ENCODE measurements at places on chromosomes 7 and 10.

- no peak for DNase-seq
Measured at GRCh38 chr10:131688304-131688703, 212.5 kb upstream of the PPP2R2D start.

- no peak for DNase-seq
Measured at GRCh38 chr10:30184397-30185033, 125.1 kb upstream of the JCAD start.

DNA sequence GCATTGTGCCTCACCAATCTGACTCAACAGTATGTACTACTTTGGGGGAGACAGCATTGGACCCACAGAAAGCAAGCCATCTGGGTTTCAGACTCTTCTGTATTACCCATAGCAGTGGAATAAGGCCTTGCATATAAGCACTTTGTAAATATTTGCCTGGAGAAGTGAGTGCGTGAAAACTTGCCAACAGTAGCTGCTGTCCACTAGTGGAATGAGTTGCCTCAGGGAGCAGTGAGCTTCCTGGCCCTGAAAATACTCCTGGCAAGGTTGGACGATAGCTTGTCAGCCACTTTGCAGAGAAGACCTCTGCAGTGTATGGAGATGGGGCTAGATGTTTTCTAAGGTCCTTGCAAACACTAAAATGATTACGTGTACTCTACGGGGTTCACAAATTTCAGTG lies 21.6 kb downstream of the GARS1 start:
- DNase-seq = no peak

DNA sequence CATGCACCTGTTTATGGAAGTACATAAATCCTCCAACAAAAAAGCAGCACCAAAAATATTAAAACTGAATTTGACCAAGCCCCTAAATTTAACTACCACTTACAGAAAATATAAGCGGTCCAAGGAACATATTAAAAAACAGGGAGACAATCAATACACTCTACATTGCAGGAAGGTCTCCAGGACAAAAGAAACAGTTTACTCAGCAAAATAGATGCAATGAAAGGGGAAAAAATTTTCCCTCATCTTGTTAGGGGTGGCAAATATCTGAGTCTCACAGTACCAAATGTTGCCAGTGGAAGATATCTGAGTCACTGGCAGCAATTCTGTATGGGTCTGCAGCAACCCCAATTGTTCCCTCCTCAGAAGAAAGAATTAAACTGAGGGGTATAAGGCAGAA lies 50.4 kb downstream of the NAMPT start:
- no peak for DNase-seq

DNA sequence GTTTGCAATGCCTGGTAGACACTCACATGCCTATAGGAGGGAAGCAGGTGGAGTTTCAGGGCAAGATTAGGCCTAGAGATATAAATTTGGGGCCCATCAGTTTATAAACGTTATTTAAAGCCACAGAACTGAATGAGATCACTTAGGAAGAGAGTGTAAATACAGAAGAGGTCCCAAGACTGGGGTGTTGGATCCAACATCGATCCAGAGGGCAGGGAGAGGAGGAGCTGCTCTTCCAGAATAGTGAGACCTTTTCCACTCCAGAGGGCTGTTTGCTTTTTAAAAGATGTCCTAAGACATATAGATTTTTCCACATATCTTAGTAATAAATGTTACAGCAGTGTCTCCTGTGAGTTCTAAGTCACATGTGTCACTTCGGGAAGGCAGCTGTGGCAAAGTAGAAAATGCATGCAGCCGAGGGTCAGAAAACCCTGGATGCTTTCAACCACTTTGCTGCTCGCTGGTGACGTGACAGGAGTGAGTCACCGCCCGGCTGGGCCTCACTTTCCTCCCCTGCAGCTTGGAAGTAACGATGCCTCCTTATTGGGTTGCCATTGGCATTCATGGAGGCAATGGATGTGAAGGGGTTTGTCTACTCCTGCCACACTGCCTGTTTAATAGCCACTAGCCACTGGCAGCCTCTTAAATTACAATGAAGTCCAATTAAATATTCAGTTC lies 95.4 kb downstream of the TRIL start:
- no peak for DNase-seq

- no peak for DNase-seq
Measured at GRCh38 chr7:73423519-73424488, 9.8 kb upstream of the FZD9 start.

GRCh38 chr7:74505471-74506324 lies 52.0 kb downstream of the GTF2IRD1 start:
- DNase-seq = no peak

DNA sequence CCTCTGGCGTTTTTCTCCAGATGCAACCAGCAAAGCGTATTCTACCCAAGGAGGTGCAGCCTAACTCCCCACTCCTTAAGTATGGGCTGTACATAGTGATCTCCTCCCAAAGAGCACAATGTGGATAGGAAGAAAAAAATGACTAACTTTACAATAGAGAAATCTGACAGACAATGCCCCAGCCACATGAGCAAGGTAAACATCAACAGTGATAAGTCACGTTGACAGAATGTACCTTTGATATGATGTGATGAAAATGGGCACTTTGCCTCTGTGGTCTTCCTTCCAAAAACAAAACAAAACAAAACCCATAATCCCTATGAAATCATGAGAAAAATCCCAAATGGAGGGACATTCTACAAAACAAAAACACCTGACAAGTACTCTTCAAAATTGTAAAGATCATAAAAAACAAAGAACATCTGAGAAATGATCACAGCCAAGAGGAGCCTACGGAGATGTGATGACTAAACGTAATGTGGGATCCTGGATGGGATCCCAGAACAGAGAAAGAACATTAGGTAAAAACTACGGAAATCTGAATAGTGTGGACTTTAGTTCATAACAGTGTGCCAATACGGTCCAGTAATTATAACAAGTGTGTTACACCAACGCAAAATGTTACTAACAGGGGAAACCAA lies 50.6 kb downstream of the ABLIM1 start:
- DNase-seq = no peak

- DNase-seq = no peak
Measured at GRCh38 chr10:6135039-6135438, 46.2 kb downstream of the RBM17 start.

GRCh38 chr10:37803269-37803668 lies 54.1 kb downstream of the ZNF248 start:
- DNase-seq = no peak

DNA sequence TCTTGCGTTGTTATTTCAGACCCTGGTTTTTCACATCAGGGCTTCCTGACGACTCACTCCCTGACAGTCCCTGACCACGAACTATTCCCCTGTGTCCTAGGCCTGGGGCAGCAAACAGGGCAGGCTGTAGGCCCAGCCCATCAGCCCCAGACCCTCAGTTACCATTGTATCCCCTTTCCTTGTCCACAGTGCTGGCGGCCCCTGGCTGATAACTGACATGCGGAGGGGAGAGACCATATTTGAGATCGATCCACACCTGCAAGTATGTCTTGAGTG lies 50.5 kb upstream of the TRIM8 start:
- no peak for DNase-seq

- DNase-seq = no peak
Measured at GRCh38 chr7:44084701-44085100, 2.4 kb upstream of the POLM start.

GRCh38 chr10:81872206-81872862 lies 2.7 kb upstream of the NRG3 start:
- DNase-seq = no peak

- no peak for DNase-seq
Measured at GRCh38 chr7:2610898-2611297, 20.9 kb upstream of the TTYH3 start.

DNA sequence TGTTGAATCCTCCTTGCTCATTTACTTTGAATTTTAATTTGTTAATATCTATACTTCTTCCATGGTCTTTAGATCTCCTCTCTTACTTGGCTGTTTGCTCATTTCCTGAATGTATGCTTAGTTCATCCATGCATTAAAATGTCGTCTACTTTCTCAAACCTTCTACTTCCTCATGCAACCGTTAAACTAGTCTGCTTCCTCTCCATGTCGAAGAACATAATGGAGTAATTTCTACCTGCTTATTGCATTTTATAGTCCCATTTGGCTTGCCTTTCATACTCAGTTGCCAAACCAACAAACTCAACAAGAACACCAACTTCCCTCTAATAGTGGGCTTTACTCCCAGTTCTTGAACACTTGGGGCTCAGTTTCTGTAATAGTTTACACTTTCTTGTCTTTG lies 43.8 kb upstream of the SEMA3D start:
- no peak for DNase-seq

GRCh38 chr7:108838198-108838597 lies 268.5 kb downstream of the DNAJB9 start:
- DNase-seq = no peak

DNA sequence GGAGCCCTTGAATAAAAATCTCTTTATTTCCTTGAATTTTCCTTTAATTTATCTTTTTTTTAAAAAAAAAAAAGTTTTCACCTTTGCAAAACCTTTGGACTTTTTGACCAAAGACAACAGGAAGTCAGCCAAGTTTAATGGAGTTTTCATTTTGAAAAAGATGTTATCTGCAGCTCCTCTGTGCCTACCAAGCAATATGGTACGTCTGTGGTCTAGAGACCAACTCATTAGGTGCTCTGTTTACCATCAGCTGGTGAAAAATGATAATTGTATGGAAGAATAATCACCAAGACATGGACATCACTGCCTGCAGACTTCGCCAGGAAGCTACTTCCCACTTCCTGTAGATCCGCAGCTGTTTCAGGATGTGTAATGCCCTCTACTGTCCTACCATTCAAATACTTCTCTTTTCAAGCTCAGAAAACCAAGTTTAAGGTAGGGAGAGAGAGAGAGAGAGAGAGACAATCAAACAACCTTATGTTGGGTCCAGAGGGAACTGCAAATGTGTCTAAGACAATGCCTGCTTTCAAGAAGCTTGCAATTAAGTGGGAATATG lies 18.7 kb downstream of the PLXNA4 start:
- no peak for DNase-seq

DNA sequence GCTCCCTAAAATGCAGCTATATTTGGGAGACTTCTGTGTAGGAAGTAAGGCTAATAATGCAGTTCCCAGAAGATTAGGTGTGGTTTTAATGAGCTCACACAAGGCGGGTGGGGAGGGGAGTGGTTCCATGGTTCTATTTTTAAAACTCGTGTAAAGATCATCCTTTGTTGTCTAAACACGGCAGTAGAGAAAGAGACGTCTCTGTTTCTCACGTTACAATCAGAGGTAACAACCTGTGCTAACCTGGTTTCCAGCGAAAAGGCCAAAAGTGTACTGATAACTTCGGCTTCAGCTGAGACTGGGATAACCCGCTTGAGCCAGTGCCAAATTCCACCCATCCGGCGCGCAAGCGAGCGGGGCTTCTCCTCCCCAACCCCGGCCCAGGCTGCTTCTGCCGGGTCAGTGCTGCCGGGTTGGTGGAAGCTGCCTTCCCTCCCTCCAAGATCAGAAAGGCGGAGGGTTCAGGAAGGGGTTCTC lies 2.5 kb upstream of the MAP3K8 start:
- DNase-seq = no peak

DNA sequence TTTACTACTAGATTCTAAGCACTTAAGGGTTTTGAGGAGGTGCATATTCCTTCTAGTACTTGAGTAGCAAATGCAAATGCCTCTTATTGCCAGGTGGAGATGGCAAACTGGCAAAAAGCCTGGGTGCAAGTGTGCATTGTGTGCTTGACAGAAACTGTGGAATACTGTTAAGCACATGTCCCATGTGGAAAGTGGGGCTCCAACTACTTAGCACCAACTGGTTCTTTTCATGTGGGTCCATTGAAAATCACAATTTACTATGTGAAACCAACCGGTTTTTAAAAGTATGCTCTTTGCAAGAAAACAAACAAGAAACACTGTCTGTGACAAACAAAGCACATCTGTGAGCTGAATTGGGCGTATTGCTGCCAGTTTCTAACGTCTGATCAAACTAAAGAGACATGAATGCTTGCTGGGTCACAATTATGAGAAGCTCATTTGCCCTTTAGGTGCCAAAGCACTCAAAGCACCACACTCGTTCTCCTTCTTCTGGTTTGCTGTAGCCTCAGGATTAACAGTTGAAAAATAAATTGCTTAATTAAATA lies 197.4 kb downstream of the SEMA3E start:
- no peak for DNase-seq

GRCh38 chr10:26156019-26156418 lies 60.6 kb upstream of the GAD2 start:
- DNase-seq = no peak

DNA sequence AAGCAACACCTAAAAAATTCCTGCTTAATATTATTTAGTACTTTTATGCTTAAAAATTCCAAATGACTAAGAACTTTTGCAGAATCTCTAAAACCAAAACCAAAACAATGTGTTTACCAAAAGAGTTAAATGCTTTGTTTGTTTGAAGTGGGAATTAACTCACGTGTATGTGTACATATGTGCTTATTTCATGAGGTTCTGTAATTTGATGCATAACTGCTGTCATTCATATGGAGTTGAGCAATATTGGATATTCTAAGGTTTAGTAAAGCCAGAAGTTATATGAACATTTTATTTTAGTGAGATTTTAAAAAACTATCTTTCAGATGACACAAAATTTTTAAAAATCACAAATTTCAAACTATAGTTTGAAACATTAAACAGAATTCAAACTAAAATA lies 157.1 kb downstream of the PIP4K2A start:
- no peak for DNase-seq

- no peak for DNase-seq
Measured at GRCh38 chr10:31374146-31374696, 55.2 kb downstream of the ZEB1 start.

GRCh38 chr7:12968836-12969422 lies 281.5 kb downstream of the ARL4A start:
- DNase-seq = no peak

DNA sequence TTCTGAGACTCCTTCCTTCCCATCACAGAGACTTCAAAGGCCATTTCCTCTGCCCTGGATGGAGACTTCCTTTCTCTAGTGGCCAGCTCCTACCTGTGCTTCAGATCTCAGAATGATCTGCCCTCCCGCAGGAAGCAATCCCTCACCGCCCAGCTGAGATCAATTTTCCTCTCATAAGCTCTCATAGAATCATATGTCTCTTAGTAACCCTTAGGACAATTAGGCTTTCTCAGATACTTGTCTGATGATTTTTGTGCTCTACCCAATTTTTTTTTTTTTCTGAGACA lies 212.6 kb upstream of the PRSS58 start:
- no peak for DNase-seq

DNA sequence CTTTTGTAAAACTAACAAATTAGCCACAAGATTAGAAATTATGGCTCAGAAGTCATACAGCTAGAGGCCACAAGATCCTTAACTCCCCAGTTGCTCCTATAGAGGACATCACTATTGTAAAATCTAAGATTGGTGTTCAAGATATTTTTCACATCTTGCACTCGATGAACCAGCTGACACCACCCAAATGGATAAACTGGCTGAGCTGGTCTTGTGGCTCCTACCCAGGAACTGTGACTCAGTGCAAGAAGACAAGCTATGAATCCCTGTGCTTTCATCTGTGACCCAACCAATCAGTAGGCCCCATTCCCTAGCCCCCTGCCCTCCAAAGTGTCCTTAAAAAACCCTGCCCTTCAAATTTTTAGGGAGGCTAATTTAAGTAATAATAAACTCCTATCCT lies 27.9 kb upstream of the R3HCC1L start:
- no peak for DNase-seq

DNA sequence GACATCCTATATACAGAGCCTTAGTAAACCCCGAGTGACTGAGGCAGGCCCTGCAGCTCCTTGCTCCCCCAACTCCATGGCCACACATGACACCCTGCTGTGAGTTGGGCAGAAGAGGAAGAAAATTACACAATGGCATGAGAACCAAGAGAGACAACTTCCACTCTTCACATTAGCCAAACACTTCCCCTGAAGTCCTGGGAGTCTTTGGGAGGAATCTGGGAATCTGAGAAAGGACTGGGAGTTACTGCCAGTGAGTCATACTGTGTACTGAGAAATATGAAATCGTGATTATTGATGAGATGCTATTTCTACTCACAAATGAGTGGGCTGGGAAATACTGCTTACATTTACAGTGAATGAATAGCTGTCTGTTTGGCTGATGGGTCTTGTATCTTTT lies 116.6 kb downstream of the SPAG6 start:
- no peak for DNase-seq
